Stimulated activated CD8-positive, alpha-beta memory T cell treated with anti-CD3 and anti-CD28 coated beads, Interleukin-2, amount 100 ng/mL, for 1 hour (primary cell): ENCODE measurements at places on chromosomes 5 and 9.

DNA sequence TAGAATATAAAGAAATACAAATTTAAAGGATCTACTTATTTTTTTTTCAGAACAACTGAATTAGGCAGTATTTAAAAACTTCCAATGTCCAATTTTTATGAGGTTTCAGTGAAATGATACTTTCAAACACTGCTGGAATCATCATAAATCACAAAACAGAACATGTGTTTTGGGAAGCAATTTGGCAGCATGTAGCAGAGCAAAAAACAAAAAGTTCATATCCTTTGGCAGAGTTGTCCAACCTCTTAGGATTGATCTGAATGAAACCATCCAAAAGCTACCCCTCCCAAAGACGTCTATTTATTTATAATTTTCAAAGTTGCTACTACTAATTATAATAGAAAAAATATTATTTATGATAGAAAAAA is 192.4 kb upstream of the PUM3 start:
- DNase-seq: no peak

- DNase-seq: no peak
These were observed 5.8 kb upstream of the ZBTB43 start for GRCh38 chr9:126799034-126799433.

DNA sequence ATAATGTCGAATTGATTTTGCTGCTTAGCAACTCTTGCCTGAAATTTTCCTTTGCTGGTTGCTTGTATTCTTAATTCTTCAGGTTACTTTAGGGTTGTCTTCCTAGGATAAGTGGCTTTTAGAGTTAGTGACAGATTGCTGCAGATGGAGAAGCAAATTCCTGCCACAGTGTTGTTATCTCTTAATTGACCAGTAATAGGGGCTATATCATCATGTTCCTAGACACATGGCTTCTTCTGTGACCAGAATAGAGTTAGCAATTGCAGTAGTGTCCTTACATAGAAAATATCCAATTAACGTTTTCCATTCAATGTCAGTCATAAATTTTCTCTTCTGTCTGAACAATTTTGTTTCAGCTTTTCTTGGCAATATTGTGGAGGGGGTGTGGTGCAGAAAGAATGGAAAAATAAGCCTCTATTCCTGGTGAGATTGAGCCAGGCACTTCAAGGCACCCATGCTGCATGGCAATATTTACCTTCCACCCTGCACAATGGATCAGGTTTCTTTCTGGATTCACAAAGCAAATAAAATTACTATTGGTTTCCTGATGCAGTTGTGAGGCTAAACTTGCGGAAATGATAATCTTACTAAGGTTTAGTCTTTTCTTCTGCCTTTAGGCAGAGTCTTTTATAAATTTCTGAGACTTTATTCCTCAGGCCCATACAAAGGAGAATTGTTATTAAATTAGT is 1481.5 kb downstream of the EFNA5 start:
- DNase-seq: no peak

DNA sequence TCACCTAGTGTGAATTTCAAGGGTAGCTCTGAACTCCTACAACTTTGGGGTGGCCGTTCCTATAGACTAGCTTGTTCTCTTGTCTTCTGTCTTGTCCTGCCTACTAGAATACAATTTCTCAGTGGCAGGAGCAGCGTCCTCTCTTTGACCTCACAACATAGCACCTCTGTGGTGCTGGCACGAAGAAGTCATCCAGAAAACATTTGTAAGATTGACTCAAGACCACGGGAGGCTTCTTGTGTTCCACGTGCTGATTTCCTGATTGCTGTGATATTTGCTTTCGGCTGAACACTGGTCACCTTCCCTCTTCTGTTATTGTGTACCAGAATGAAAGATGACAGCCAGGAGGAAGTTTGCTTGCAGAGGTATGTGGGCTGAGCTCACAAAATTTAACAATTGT is 27.0 kb downstream of the SLC1A1 start:
- no peak for DNase-seq

GRCh38 chr5:125006011-125006685 is 259.7 kb upstream of the ZNF608 start:
- no peak for DNase-seq

GRCh38 chr5:18216016-18216415 is 581.8 kb downstream of the TAF11L14 start:
- DNase-seq: no peak

- no peak for DNase-seq
These were observed 43.1 kb downstream of the CAMK2A start for GRCh38 chr5:150246429-150246828.

GRCh38 chr5:93596676-93597490 is 13.9 kb downstream of the NR2F1 start:
- no peak for DNase-seq

- no peak for DNase-seq
These were observed 1.6 kb downstream of the ARSI start for GRCh38 chr5:150301170-150301505.

GRCh38 chr5:91266184-91266705 is 116.9 kb downstream of the ARRDC3 start:
- no peak for DNase-seq

DNA sequence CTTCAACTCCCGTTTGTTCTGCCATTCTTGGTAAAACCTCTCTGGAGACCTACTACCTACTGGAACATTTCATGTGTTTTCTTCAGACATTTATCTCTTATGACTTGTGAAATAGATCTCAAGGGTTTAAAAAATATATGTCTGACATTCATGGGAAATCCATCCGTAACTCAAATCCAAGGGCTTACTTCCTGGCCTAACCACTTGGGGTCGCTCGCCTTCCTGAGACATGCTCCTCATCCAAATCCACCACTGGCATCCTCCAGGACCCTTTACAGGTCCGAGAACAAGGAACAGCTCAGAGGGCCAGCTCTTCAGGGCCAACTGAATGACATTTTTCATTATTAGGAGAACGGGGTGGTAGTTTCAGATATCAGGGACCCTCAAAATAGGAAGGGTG is 235.1 kb upstream of the TUT7 start:
- DNase-seq: no peak

DNA sequence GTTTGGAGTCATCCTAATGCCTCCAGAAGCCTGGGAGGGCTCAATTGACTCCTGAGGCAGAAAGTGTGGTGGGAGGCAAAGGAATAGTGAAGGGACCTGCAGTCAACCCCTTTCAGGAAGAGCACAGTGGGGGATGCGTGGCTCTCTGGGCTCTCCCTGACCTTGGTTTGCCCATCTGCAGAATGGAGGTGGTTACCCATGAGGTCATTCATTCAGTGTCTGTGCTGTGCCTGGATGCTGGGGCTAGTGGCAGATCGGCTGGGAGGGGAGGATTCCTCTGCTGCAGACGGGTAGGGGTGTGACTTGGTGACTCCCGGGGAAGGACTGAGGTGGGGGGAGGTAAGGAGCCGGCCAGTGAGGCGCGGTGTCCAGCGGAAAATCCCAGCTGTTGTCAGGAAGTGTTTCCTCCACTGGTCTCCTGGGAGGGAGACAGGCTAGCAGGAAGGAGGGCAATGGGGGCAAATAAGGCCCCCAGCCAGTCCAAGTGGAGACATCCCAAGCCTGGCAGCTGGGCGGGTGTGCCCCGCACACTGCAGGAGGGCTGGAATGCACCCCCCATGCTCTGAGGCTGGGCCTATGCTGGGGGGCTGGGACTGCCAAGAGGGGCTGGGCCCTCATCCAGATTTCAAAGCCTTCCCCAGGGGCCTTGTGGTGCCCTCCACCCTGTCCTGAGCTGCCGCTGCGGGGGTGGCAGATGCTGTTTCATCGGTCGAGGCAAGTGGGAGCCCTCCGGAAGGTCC is 10.9 kb downstream of the CXXC5 start:
- no peak for DNase-seq

DNA sequence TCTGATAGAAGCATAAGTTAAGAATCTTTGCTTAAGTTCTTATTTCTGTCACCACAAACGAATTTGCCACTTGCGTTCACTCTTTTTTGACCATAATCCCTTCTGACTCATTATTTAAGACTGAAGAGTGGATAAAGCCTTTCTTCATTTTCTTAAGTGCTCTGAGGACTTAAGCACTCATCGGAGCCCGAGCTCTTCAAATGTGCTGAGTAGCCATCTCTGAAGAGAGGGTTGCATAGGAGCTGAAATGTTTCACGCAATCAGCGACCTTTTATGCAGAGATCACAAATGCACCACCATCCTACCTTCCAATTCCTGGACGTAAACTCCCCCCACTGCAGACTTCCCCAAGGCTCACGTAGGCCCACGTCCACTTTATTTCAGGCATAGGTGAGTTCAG is 699.2 kb downstream of the IRX1 start:
- no peak for DNase-seq

- peak; percentile 98 for DNase-seq
These were observed at the start of gene TRIM41 for GRCh38 chr5:181223058-181223728. Gene TRIM41 (plus strand): TSS chr5:181223281. CDS start chr5:181224000, 719 bp downstream.

- no peak for DNase-seq
These were observed 95.9 kb upstream of the TNC start for GRCh38 chr9:115213818-115214334.

GRCh38 chr9:137742698-137743097 is 123.9 kb downstream of the EHMT1 start:
- no peak for DNase-seq

DNA sequence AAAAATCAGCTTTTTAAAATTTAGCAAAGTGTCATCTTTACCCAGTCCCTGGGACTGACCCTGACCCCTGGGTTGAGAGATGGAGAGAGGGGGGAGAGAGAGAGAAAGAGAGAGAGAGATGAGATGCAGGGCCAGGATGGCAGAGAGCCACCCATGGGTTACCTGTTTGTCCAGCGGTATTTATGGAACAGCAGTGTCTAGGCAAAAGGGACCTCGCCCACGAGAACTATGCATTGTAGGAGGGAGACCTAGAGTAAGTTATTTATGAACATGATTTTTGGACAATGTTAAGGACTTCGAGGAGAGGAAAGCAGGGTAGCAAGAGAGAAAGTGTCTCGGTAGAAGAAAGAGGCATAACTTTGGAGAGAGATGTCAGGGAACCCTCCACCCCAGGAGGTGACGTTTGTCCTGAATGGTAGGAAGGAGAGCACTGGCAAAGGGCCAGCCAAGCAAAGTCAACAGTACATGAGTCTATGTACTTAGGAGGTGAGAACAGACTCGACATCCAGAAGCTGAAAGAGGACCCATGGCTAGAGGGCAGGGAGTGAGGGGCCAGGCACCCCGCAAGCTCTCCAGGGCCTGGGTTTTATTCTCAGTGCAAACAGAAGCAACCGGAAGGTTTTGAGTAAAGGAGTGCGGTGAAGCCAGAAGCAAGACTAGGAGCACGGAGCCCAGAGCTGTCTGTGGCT is 30.5 kb upstream of the MSX2 start:
- DNase-seq: no peak

- DNase-seq: no peak
These were observed 23.5 kb upstream of the ELAVL2 start for GRCh38 chr9:23849379-23850035.

DNA sequence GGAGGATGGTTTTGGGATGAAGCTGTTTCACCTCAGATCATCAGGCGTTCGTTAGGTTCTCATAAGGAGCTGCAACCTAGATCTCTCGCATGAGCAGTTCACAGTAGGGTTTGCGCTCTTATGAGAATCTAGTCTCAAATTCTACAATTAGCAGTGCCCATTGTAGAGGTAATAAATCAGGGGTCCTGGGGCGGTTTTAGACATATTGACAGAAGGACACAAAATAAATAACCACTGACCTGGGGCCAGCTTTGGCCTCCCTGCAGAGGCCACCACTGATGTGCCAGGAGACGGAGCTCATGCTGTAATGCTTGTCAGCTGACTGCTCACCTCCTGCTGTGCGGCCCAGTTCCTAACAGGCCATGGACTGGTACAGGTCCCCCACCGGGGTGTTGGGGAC is 67.6 kb upstream of the SPATA31D4 start:
- no peak for DNase-seq

- DNase-seq: no peak
These were observed 601.8 kb downstream of the CCDC171 start for GRCh38 chr9:16154521-16155078.

DNA sequence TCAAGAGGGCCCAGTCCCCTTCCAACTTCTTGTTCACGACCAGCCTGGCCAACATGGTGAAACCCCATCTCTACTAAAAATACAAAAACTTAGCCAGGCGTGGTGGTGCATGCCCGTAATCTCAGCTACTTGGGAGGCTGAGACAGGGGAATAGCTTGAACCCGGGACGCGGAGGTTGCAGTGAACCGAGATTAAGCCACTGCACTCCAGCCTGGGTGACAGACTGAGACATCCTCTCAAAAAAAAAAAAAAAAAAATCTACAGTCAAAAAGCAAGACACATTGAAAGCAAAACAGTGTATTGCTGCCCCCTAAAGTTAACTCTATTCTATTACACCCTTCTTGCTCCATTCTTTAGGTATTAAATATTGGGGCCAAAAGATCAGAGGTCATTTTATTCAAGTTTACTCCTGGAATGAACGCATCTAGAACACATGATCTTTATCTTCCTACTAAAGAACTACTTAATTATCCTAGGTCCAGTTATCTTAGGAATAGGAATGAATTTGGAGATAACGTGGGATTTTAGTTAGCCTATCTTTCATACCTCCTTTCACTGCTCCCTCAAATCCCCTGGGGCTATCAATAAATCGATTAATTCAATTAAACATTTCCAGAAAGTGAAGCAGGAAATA is 2.4 kb downstream of the ATG12 start:
- no peak for DNase-seq

GRCh38 chr5:77569409-77569808 is 69.1 kb downstream of the OTP start:
- no peak for DNase-seq

- DNase-seq: no peak
These were observed 143.0 kb upstream of the TARS1 start for GRCh38 chr5:33297760-33298216.

DNA sequence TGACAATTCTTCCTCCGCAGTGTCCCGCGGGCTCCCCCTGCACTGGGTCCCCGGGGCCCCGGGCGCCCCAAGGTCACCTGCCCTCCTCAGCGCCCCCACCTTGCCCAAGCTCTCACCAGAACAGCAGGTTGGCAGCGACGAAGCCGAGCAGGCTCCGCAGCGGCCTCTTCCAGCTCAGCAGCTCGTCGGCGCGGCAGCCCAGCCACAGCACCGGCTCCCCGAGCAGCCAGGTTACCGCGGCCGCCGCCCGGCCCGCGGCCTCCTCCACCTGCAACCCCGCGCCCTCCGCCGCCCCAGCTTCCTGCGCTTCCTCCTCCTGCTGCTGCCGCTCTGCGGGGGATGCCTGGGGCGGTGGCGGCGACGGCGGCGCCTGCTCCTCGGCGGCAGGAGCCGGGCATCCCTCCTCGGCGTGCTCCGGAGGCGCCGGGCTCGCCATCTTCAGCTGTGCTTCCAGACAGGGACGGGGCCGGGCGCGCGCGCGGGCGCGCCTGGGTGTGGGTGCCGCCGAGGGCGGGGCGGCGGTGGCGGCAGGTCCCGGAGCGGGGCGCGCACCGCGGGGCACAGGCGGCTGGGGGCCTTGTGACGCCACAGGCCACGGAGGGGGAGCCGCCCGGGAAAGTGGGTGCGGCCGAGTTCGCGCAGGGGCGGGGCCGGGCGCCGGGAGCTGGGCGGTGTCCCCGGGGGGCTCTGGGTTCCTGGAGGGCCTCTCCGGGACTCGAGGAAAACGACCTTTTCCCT is at the start of gene RETREG1:
Gene RETREG1, minus strand, starts transcription at position 462 of the 738 bp plus-strand sequence. Its CDS starts 26 bp downstream, at position 436.
- DNase-seq: peak; percentile 69

GRCh38 chr5:31486441-31486840 is 45.5 kb downstream of the DROSHA start:
- DNase-seq: no peak

- DNase-seq: no peak
These were observed 377.8 kb upstream of the IRX2 start for GRCh38 chr5:3129252-3129651.

- no peak for DNase-seq
These were observed 2.7 kb downstream of the CD274 start for GRCh38 chr9:5453004-5453403.

GRCh38 chr5:176619203-176619568 is 9.2 kb upstream of the GPRIN1 start:
- DNase-seq: peak; percentile 62

- DNase-seq: no peak
These were observed 2.4 kb upstream of the OMD start for GRCh38 chr9:92426501-92427145.
